ENCODE measurements at places on chromosomes 1 and 21. TPM values are rescaled to one million over a fixed set of nuclear protein-coding genes. Genes with fewer than 3 reads are reported as not detected.

The SYTL1 gene
- 0.50 TPM for total RNA-seq

The CADM3 gene
- total RNA-seq = 0.14 TPM

The ANGPTL3 gene
- not detected for total RNA-seq

The KIRREL1 gene
- total RNA-seq = 29.3 TPM

The TMPRSS3 gene
- 0.09 TPM for total RNA-seq

The RNU1-3 gene
- total RNA-seq = not detected

The LEMD1 gene
- total RNA-seq = not detected

The TEKT2 gene
- not detected for total RNA-seq

The PCP4L1 gene
- total RNA-seq = 0.10 TPM

The NBPF4 gene
- total RNA-seq = 0.13 TPM

The SUSD4 gene
- total RNA-seq = 0.82 TPM

The SPSB1 gene
- 28.1 TPM for total RNA-seq

The CLIC4 gene
- 35.1 TPM for total RNA-seq

The CDC20 gene
- total RNA-seq = 187 TPM

The MYBPHL gene
- not detected for total RNA-seq

The RAP1GAP gene
- total RNA-seq = 14.4 TPM

The TRAF3IP3 gene
- not detected for total RNA-seq

The CLCNKB gene
- not detected for total RNA-seq

The RSRP1 gene
- total RNA-seq = 23.7 TPM

The IKBKE gene
- 7.4 TPM for total RNA-seq

The FCRL2 gene
- not detected for total RNA-seq

The IRF6 gene
- 0.11 TPM for total RNA-seq

The RIMKLA gene
- 0.70 TPM for total RNA-seq

The LAMC2 gene
- 29.6 TPM for total RNA-seq

The SERBP1 gene
- 251 TPM for total RNA-seq

The C4BPA gene
- total RNA-seq = 0.58 TPM
